Activated gamma-delta T cell treated with anti-CD3 and anti-CD28 coated beads, Interleukin-2, amount 50 U/mL, for 16 hours (primary cell): ENCODE measurements at places on chromosomes 7 and 10.
A peak's percentile ranks its signal among the peaks of the same experiment; 100 is the strongest.

DNA sequence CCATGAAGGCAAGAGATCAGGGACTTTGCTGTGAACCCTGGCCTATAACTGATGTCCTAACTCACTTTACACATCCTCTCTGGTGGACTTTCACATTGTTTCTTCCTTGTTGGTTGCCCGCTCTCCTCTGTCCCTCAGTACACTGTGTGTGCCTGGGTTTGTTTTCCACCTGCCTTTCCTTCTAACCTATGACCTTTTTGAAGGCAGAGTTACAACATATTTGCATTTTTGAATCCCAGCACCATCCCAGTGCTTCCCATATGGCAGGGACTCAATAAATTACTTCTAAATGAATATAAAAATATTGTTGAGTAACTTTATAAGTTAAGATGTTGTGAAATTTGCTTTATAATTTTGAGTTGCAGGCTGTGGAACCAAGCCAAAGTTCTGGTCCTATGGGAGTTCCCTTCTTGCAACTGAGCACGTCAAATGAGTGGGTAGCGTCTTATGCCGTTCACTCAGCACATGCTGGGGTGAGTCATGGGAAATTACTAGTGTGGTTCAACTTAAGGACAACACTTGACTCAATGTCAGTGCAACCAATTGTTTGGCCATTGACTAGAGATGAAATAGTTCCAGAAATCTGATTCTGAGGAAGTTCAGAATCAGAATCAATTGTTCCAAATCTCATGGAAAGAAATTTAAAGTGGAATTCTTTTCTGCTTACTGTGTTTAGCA is 250.9 kb downstream of the TWIST1 start:
- DNase-seq: no peak

GRCh38 chr7:149254181-149254858 is 7.7 kb upstream of the ZNF783 start:
- no peak for DNase-seq

GRCh38 chr7:134547397-134548054 is 1.4 kb upstream of the AKR1B15 start:
- peak; percentile 41 for DNase-seq

GRCh38 chr10:129440247-129440646 is 26.8 kb upstream of the MGMT start:
- no peak for DNase-seq

DNA sequence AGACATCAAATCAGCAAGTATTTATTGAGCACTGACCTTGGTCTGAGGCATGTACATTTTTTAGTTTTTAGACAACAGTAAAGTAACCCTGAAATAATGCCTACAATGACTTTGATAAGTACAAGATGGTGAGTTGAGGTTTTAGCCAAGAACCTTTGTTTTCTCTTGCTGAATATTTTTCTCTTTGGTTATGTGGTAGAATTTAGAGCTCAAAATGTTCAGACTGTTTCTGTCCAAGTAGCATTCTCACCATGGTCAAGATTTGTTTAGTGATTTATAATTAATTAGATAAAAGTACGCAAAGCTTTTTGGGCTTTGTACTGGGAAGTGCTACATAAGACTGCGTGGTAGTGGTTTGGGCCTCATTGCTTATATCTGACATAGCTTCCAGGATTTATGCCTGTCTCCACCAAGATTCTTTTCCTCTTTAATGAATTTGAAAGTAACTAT is 102.4 kb downstream of the KAT6B start:
- DNase-seq: no peak
